Activated T-cell treated with anti-CD3 and anti-CD28 coated beads, Interleukin-2, amount 50 U/mL, for 4 hours (primary cell): ENCODE measurements at places on chromosomes 4 and X.

DNA sequence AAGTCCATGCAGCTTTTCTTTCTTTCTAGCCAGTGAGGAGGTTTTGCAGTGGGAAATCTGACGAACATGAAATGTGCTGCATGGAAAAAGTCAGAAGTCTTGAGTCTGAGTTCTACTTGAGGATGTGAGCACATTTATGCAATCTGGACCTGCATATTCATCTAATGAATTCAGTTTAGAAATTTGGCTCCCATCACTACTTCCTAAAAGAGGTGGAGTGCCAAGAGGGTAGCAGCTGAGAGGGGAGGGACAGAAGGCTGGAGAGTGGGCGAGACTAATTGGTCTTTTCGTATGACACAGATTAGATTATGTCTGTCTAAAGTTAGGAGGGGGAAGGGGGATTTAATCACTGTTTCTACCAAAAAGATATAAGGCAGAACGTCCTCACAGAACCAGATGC is 535.9 kb downstream of the IQCM start:
- DNase-seq = no peak

DNA sequence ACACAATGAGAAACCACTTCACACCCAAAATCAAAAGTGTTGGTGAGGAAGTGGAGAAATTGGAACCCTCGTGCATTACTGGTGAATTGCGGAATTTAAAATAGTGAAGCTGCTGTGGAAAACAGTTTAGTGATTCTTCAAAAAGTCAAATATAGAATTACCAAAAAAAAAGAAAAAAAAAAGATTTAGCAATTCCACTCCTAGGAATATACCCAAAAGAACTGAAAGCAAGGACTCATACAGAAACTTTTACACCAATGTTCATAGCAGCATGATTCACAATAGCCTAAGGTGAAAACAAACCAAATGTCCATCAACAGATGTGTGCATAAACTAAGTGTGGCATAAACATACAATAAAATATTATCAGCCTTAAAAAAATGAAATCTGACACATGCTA is 364.3 kb upstream of the FAM241A start:
- DNase-seq = no peak

GRCh38 chrX:110532581-110532931 is 173.9 kb downstream of the RTL9 start:
- DNase-seq = no peak

- no peak for DNase-seq
These were observed 4.7 kb downstream of the CPLX1 start for GRCh38 chr4:821181-821591.

DNA sequence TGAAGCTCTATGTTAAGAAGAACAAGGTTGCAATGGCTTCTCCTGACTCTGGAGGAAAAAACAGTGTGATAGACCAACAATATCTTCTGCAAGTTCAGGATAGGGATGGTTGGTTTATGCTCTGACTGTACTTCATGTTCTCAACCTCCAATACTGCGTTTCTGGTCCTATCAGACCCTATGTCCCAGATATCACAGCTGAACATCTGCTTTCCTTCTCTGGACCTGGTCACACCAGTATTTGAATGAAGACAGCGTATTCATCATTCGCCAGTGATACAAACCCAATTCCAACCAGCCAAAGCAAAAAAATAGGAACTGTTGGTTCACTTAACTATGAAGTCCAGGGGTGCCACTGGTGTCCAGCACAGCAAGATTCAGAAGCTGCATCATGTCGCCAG is 124.5 kb upstream of the KLF3 start:
- no peak for DNase-seq

DNA sequence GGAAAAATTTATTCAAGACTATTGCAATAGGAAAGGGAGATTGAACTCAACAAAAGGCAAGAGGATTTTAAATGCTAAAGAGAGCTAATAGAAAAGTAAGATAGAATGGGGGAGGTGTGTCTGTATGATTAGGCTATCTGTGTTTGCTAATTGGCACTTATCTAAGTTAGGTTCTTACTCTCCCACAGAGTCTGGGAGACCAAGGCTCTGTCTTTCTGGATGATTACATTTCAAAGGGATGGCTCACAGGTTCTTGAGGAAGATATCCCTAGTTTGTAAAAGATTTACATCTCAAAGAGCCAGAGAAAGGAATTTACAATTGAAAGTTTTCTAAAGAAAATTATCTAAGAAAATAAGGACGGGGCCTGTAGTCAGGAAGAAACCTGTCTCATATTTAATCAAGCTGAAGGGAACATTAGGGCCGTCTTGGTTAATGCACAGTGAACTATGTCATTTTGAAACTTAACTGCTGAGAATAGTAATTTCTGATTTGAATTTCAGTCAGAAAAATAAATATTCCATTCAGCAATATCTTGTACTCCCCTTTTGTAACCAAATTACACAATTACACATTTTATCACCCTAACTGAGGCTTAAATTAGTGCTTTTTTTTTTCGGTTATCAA is 75.8 kb downstream of the MAGEB10 start:
- DNase-seq = no peak

DNA sequence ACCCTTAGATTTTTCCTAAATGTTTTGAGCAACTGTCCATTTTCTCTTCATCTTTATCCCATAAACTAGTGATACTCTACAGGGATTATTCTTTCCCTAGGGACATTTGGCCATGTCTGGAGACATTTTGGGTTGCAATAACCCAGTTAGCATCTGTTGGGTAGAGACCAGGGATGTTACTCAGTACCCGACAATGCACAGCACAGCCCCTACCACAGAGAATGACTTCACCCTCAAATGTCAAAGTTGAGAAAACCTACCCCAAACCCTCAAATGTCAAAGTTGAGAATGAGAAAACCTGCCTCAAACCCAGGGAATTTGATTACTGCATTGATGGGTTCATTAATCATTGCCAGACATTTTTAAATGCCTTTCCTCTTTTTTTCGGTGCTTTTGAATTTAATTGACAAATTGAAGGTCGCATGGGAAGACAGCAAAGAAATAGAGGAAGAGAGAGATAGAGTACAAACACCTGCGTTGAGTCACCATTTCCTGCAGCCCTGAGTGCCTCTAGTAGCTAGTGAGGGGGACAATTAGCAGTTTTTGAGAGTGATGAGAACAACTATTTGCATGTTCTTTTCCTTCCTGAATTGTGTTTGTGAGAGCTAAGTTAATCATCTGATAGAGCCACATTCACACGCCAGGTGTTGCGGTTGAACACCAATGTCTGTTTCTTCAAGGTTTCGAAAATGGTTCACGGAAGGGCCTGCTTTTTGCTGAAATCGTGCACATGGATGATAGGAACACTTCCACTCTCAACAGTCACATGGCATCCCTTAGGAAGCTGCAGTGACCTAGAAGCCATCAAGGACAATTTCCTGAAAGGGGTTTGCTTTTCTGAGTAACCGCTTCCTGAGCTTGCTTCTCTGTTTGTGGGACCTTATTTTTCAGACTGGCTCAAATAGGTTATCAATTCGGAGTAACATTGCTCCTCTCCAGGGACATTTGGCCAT is 203.9 kb upstream of the VCX3A start:
- DNase-seq = no peak

DNA sequence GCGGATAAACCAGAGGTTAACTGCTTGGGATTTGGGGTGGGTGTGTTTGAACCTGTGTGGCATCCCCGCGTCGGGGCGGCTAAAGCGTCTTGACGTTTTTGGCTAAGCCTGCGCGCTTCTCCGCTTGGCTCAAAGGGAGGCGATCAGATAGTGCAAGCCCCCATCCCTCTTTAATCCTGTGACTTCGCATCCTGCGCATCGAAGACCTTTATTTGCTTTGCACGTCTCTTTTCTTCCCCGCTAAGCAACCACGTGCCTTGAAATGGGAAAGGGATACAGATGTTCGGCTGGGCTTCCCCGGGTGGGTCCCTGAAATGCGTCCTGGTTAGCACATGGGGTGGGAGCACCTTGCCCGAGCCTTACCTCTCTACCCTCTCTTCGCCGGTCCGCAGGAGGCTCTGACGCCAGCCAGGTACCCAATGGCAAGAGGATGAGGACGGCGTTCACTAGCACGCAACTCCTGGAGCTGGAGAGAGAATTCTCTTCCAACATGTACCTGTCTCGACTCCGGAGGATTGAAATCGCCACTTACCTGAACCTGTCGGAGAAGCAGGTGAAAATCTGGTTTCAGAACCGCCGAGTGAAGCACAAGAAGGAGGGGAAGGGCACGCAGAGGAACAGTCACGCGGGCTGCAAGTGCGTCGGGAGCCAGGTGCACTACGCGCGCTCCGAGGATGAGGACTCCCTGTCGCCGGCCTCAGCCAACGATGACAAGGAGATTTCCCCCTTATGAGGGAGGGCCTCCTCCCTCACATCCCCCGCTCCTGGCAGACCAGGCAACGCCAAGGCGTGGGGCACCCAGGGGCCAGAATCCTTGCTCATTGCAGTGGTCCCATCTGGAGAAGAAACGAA is 1.5 kb downstream of the GSX2 start:
- DNase-seq = no peak

DNA sequence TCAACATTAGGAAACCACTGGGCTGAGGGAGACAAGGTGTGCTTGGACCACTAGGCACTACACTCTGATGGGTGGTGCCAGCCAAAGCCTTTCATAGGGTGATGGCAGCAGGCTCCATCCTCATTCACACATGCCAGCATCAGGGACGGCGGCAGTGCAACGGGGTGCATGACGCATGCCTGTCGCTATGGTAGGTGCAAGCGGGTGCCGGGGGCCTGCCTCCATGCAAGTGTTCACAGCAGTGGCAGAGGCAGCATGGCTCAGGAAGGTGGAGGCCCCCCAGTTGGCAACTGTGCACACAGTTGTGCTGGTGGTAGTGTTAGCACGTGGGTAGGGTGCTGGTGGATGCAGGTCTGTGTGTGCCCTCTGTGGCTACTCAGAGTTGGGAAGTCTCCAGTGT is 184.1 kb downstream of the RELL1 start:
- DNase-seq = no peak

GRCh38 chr4:86870442-86871069 is 21.4 kb upstream of the SLC10A6 start:
- DNase-seq = no peak

DNA sequence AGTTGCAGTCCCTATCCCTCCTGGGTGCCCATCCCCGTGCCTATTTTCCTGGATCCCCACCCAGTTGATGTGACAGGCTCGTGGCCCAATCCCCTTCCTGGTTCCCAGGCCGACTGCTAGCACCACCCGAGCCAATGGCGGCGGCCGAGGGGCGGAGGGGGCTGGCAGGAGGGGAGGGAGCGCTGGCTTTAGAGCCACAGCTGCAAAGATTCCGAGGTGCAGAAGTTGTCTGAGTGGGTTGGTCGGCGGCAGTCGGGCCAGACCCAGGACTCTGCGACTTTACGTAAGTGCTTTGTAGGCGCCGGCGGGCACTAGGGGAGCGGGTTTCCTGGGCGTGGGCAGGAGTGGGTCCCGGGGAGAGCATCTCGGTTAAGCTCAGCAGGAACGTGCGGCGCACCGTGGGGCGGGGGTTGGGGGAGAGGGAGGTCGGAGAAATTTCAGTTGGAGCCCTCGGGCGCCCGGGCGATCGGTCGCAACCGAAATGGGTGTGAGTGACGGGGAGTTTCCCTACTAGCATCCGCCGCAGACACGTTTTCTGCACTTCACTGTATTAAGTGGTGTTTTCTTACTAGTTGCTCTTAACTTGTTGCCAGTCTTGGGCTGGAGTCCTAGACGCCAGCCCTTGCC is at the start of gene PLS3:
Gene PLS3, plus strand, starts transcription at position 197 of the 627 bp plus-strand sequence. CDS start 49,077 bp downstream, outside the sequence.
- DNase-seq = no peak

- DNase-seq = no peak
These were observed 42.9 kb downstream of the RBM47 start for GRCh38 chr4:40586729-40587128.

GRCh38 chrX:50704360-50704759 is 109.6 kb downstream of the SHROOM4 start:
- no peak for DNase-seq

DNA sequence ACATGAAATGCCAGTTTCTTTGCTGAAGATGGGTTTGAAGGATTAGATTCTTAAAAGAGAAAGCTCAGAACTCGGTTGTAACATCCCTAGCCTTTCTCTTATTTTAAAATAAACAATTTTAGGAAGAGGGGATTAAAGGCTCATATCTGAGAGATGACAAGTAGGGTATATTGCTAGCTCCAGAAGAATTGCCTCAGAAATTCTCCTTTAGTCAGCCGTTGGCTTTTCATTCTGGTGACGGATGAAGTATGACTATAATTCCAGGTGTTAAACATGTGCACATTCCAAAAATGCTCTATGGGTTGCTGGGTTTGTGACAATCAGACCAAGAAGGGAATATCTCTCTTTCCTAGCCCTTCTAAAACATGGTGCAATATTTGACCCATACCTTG is 17.8 kb downstream of the DKK2 start:
- DNase-seq = no peak

DNA sequence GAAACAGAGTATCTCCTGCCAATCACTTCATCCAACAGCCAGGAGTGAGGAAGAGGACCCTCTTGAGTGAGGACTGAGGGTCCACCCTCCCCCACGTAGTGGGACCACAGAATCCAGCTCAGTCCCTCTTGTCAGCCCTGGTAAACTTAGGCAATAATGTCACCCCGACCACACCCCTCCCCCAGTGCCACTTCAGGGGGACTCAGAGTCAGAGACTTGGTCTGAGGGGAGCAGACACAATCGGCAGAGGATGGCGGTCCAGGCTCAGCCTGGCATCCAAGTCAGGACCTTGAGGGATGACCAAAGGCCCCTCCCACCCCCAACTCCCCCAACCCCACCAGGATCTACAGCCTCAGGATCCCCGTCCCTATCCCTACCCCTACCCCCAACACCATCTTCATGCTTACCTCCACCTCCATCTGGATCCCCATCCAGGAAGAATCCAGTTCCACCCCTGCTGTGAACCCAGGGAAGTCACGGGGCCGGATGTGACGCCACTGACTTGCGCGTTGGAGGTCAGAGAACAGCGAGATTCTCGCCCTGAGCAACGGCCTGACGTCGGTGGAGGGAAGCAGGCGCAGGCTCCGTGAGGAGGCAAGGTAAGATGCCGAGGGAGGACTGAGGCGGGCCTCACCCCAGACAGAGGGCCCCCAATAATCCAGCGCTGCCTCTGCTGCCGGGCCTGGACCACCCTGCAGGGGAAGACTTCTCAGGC is at the start of the genes CSAG1 and MAGEA12:
Gene CSAG1, minus strand, starts transcription at position 461 of the 715 bp plus-strand sequence. CDS start 1,261 bp downstream, outside the sequence.
Gene MAGEA12, plus strand, starts transcription at position 497 of the 715 bp plus-strand sequence. CDS start 2,405 bp downstream, outside the sequence.
- DNase-seq = no peak

- no peak for DNase-seq
These were observed 304.6 kb downstream of the SPRY1 start for GRCh38 chr4:123701131-123701575.

DNA sequence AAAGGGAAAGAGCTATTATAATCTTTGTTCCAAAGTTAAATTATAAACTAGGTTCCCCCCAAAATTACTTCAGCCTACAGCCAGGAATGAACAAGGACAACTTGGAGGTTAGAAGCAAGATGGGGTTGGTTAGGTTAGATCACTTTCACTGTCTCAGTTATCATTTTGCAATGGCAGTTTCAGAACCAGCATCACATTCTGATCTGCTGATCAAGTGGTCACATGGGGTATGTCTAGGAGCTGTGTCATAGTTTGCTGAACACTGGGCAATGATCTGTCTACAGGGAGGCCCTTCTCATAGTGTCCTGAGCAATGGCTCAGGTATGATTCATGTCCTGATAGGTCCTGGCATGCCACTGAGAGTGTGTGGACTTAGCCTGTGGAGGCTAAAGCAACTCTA is 41.6 kb upstream of the XIAP start:
- DNase-seq = no peak

- no peak for DNase-seq
These were observed 815.0 kb upstream of the PCDH10 start for GRCh38 chr4:132334081-132334480.
